RWPE2 (cell line): ENCODE measurements at places on chromosomes 6 and 20.

- peaks cover 37% of the 10 kb centered on the region for H3K36me3 ChIP-seq
- no peak overlapping the region for H3K27ac ChIP-seq
- H3K4me3 ChIP-seq, result no peak overlapping the region
- DNase-seq, result no peak
Measured at GRCh38 chr6:79062708-79063107, 15.3 kb downstream of the PHIP start.

GRCh38 chr20:7971536-7972280, 31.4 kb upstream of the HAO1 start:
- no peak overlapping the region for H3K4me3 ChIP-seq
- DNase-seq, result no peak
- no peaks in the 10 kb centered on the region for H3K4me1 ChIP-seq
- H3K27ac ChIP-seq, result no peak overlapping the region
- no peaks in the 10 kb centered on the region for H3K36me3 ChIP-seq

- no peaks in the 10 kb centered on the region for H3K27me3 ChIP-seq
- H3K36me3 ChIP-seq, result no peaks in the 10 kb centered on the region
- H3K4me1 ChIP-seq, result no peaks in the 10 kb centered on the region
- no peak overlapping the region for H3K4me3 ChIP-seq
- H3K27ac ChIP-seq, result no peak overlapping the region
Measured at GRCh38 chr6:137323860-137324259, 104.7 kb upstream of the IFNGR1 start.

GRCh38 chr6:125474061-125474460, 172.3 kb upstream of the HDDC2 start:
- H3K4me3 ChIP-seq, result no peak overlapping the region
- peaks cover 2% of the 10 kb centered on the region for H3K27me3 ChIP-seq
- no peaks in the 10 kb centered on the region for H3K36me3 ChIP-seq
- DNase-seq, result no peak
- H3K4me1 ChIP-seq, result no peaks in the 10 kb centered on the region

- H3K4me1 ChIP-seq, result peaks cover 10% of the 10 kb centered on the region
- H3K36me3 ChIP-seq, result no peaks in the 10 kb centered on the region
- no peaks in the 10 kb centered on the region for H3K27me3 ChIP-seq
- DNase-seq, result no peak
Measured at GRCh38 chr6:150320442-150320841, 48.4 kb upstream of the IYD start.

- H3K4me3 ChIP-seq, result no peak overlapping the region
- no peak for DNase-seq
- H3K27ac ChIP-seq, result no peak overlapping the region
- H3K27me3 ChIP-seq, result no peaks in the 10 kb centered on the region
Measured at GRCh38 chr6:113271437-113271836, 585.7 kb upstream of the MARCKS start.
